ENCODE measurements at places on chromosomes 12 and 14. TPM values are rescaled to one million over a fixed set of nuclear protein-coding genes. Genes with fewer than 3 reads are reported as not detected.

DNA sequence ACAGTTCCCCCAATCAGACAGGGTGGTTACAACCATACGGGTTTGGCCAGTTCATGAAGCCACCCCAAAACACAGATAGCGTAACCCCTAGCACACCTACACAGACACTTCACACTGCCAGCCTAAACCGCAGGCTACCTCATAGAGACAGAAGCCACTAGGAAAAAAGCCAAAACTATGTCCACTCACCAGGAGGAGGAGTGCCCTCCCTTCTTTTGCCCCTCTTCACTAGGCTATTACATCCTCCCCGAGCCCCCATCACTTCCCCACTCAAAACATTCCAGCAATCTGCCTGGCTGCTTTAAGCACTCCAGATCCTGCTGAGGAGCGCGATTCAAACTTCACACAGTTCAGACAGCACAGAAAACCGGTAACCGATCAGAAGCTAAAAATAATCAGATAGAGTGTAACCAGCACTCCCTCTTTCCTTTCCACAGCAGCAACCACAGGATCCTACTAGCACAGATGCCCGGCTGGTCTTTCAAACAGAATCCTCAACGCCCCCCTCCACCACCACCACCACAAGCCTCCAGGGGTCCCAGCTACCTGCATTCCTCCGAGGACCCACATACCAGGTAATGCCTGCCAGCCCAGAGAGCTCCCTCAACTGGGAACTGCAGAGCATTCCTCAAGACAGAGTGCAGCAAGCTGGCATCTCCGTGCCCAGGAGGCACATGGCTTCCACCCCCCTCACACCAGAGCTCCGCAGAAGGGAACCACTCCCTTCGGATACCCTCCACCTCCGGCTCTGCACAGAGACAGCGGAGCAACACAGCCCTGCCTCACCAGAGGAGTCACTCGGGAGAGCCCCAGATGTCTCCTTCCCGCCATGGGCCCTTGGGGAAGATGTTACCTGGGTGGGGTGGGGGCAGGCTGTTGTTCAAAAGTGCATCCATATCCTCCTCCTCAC is 1.5 kb downstream of the CHD4 start:
- DNase-seq: no peak

GRCh38 chr12:122355706-122356105 is 66.8 kb downstream of the CLIP1 start:
- no peak for DNase-seq

- no peak for DNase-seq
These were observed 28.9 kb upstream of the EGLN3 start for GRCh38 chr14:33979613-33980276.

GRCh38 chr14:23438101-23438971 is 2.9 kb upstream of the MYH7 start:
- DNase-seq: peak; percentile 30

- DNase-seq: no peak
These were observed 122.0 kb downstream of the KCNC2 start for GRCh38 chr12:75087654-75088053.

DNA sequence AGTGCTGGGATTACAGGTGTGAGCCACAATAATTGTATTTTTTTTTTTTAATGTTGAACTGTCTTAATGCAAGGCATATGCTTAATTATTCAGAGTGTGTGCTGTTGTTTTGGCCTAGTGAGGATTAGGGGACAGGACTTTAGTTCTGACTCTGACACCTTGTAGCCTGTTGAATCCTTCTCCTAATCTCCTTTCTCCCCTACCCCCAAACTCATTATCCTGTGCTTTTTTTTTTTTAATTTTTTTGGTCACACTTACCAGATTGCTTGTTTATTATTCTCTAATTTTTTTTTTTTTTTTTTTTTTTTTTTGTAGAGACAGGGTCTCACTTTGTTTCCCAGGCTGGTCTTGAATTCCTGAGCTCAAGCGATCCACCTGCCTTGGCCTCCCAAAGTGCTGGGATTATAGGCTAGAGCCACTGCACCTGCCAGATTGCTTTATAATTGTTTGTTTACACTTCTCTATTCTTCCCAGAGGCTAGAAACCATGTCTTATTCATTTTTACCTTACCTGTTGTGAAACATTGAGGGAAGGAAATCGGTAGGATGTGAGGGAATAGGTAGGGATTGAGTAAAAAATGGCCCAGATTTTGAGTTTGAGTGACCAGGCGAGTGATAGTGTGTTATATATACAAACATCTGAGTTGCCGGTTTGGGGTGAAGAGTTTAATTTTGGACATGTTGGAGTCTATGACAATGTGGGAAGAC is 32.2 kb downstream of the DIP2B start:
- no peak for DNase-seq

DNA sequence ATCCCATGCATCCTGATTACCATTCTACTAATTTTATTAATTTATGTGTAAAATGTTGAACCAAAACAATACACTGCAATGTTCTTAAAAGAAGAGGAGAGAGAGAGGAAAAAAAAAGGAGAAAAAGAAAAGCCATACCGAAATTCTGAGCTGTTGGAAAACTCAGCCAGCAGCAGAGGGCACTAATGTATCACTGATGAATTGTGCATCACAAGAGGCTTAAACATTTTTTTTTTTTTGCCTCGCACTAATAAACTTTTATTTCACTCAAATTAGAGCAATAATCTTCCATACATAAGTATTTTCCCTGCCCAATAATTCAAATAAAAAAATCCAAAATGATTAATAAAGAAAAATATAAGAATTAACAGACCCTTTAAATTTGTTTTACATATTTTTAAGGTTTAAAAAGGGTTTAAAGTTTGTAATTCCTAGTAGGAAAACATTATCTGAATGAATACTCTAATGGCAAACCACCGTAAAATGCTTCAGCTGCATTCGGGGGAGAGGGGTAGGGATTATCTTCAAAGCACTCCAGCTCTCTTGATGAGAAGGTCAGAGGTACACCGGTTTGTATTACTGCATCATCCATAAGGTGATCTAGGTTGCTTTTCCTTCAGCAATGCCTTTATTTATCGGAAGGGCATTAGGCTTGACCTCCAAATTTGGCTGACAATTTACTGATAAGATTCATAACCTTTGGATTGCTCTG is 41.9 kb downstream of the ATP23 start:
- DNase-seq: peak; percentile 33

DNA sequence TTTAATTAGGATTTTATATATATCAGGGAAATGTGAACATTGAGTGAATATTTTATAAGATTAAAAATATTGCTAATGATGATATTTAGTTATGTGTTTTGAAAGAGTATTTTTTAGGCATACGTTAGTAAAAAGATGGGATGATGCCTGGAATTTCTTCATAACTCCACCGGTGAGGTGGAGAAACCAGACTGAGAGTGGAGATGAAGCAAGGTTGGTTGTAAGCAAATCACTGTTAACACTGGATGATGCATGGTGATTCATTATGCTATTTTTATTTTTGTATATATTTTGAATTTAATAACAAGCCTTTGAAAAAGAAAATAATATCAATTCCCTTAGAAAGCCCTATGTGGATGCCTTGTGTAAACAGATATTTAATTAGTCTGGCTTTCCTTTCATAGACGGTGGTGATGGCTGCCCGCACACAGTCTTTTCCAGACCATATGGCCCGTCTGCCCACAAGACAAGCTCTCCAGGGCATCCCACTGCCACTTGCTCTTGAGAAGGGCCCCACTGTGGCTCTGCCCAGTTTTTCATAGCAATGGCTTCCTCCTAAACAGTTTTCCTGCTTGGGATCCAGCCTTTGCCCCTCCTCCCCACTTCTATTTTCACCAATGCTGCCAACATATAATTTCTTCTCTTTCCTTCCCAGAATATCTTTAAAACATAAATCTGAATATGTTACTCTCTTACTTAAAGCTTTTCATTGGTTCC is 95.4 kb downstream of the HELB start:
- DNase-seq: no peak

DNA sequence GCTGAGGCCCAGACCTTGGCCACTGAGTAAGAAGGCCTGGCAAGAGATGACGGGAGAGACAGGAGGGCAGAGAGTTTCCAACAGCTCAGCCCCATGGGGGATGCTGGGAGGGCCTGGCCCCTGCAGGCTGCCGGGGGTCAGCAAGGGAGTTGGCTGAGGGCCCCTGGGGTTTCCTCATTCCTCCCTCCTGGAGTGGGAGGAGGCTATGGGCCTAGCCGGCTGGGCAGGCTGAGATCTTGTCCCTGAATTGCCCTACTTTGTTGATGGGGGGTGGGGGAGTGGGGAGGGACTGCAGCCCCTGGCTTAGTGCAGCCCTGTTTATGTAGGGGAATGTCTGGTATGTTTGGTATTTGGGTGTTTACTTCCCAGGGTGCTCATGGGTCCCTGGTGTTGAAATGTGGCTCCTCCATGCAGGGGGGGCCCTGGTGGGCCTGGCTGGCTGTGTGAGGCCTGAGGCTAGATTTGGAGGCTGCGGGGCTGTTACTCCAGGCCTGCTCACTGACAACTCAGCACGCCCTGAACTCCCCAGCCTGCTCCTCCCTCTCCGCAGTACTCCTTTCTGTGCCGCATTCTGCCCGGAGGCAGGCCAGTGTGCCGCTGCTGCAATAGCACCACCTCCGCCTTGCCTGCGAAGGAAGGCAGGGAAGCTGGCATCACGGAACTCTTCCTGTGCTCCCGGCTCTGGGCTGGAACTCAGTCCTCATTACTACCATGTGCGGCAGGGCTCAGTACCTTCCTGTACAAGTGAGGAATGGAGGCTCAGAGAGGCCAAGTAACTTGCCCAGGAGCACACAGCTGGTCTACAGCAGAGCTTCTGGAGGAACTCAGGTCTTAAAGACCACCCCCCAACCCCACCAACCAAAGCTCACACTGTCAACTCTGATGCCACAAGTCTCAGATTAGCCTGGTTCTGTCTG is 25.3 kb downstream of the JDP2 start:
- DNase-seq: no peak

DNA sequence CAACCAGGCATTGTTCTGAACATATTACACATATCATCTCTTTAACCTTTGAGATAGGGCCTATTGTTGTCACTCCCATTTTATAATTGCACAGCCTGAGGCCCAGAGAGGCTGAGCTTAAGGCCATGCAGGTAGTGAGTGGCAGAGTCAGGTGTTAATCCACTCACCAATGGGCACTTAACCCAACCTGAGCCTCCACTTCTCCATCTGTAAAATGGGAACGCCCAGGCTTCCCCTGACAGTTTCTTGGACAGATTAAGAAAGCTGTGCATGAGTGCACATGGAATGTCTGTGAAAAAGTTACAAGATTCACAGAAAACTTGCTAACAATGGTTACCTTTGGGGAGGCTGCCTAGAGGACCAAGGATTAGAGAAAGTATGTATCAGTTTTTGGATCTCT is 32.9 kb downstream of the ESRRB start:
- no peak for DNase-seq

- DNase-seq: no peak
These were observed 207.6 kb upstream of the PDZRN4 start for GRCh38 chr12:40980427-40980961.

DNA sequence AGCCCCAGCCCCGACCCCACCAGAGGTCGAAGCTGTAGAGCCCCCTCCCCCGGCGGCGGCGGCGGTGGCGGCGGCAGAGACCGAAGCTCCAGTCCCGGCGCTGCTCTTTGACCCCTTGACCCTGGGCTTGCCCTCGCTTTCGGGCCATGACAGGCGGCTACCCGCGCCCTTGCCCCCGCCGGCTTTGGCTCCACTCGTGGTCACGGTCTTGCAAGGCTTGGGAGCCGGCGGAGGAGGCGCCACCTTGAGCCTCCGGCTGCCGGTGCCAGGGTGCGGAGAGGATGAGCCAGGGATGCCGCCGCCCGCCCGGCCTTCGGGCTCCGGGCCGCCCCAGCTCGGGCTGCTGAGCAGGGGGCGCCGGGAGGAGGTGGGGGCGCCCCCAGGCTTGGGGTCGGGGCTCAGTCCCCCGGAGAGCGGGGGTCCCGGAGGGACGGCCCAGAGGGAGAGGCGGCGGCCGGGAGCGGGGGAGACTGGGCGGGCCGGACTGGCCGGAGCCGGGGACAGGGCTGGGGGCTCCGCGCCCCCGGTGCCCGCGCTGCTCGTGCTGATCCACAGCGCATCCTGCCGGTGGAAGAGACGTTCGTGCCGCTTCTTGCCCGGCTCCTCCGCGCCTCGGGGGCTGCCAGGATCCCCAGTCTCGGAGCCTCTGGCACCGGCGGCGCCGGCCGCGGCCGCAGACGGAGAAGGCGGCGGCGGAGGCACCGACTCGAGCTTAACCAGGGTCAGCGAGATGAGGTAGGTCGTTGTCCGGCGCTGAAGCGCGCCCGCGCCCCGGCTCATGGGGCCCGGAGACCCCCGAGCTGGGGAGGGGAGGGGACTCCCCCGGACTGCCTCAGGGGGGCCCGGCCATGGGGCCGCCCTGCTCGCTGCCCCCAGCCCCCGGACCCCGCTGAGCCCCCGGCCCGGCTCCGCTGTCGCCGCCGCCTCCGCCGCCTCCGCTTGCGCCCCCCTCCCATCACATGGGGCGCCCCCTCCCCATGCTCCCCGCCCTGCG is 778 bp downstream of the AGAP2 start:
- DNase-seq: no peak

- no peak for DNase-seq
These were observed 23.6 kb upstream of the UTP20 start for GRCh38 chr12:101256266-101256665.

GRCh38 chr14:89501381-89501780 is 84.3 kb upstream of the FOXN3 start:
- DNase-seq: no peak

DNA sequence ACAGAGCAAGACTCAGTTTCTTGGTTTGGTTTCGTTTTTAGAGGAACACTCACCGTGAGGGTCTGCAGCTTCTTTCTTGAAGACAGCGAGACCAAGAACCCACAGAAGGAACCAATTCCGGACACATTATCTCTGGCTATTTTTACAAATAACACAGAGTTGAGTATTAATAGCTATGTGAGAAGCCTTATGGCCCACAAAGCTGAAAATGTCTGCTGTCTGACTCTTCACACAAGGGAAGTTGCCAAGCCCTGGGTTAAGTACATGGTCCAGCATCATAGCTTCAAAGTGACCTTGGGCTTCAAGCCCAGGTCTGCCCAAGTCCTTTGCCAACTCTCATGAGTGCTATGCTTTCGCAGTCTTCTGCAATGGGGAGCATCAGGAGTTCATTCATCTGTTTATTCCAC is 2.6 kb upstream of the LGMN start:
- DNase-seq: no peak

- DNase-seq: no peak
These were observed 3.0 kb upstream of the EP400 start for GRCh38 chr12:131946757-131947156.

GRCh38 chr14:102325791-102326345 is 6.3 kb downstream of the ZNF839 start:
- no peak for DNase-seq

GRCh38 chr12:129337413-129337812 is 484.1 kb downstream of the GLT1D1 start:
- DNase-seq: no peak

Gene NELL2
- 0.27 TPM for polyA plus RNA-seq

Gene POTEG
- not detected for polyA plus RNA-seq

Gene AEBP2
- polyA plus RNA-seq: 9.2 TPM

Gene IGFBP6
- polyA plus RNA-seq: 32.8 TPM

Gene CELA1
- not detected for polyA plus RNA-seq
